ENCODE measurements at places on chromosomes 5 and 9.
A peak's percentile ranks its signal among the peaks of the same experiment; 100 is the strongest.

GRCh38 chr5:80566711-80567259, 3.3 kb downstream of the ANKRD34B start:
- no peak for DNase-seq

GRCh38 chr5:116703941-116704340, 129.3 kb upstream of the SEMA6A start:
- no peak for DNase-seq

GRCh38 chr9:2059274-2059929, 44.3 kb downstream of the SMARCA2 start:
- DNase-seq = no peak

DNA sequence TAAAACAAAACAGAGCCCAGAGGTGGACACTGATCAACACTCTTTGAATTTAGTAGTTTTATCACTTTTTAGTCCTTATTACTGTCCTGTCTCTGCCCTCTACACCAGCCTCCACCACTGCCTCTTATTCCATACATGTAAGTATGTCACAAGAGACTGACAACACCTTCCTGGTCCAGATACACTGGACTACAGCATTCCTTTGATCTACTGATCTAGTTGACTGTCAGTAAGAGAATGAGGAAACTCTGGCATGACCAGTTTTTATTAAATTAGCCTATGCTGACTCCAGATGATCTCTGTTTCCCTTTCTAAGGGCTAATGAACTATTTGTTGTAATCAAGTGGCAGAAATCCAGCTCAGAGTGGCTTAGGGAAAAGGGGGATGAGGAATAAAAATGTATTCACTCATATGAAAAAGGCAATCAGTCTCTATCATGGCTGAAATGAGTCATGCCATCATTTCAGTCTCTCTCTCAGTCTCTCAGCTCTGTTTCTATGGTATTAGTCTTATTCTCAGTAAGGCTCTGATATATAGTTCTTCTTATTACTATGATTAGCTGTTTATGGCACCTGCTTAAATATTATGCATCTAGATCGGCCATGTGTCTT, 5.5 kb downstream of the ARHGEF37 start:
- no peak for DNase-seq

GRCh38 chr9:128203024-128203706, at the start of gene DNM1:
TSS of gene DNM1 (plus strand) at chr9:128203379. CDS start at chr9:128203471, 92 bp downstream.
- DNase-seq = peak; percentile 73

DNA sequence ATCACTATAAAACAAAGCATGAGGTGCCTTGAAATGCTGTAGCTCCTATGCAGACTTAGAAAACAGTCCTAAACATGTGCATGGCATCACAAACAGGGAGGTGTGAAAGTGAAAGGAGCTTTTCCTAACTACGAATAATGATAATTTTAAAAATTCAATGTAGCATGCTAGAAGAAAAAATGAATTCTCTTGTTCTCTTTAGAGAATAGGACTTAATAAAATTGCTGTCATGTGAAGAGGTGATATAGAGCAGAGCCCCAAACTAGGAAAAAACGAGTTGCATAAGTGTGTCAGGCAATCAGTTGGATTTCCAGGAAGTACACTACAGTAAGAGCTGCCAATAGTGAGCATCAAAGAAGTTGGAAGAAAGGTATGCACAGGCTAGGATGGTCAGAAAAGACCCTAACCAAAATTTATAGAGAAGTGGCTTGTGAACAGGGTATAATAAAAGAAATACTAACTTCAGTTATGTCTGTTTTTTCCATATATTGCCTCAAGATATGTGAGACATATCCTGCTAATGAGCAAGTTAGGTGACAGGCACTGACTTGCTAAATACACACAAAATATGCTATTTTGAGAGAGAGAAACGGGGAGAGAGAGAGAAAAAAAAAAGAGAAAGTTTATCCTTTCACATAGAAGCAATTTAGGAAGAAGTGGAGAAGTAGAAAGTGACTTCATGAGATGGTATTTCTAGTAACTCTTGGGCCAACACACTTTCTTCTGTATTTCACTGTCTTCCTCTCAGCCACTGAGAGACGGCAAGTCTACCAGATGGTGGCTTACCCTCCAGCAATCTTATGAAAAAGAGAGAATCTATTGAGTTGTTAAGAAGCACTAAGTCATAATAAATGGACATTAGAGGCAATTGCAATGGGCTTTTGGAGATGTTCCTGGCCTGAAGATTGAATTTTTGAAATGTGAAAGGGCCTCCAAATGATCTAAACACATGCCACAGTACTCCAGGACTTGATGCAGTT, 18.0 kb downstream of the ITGA2 start:
- no peak for DNase-seq

DNA sequence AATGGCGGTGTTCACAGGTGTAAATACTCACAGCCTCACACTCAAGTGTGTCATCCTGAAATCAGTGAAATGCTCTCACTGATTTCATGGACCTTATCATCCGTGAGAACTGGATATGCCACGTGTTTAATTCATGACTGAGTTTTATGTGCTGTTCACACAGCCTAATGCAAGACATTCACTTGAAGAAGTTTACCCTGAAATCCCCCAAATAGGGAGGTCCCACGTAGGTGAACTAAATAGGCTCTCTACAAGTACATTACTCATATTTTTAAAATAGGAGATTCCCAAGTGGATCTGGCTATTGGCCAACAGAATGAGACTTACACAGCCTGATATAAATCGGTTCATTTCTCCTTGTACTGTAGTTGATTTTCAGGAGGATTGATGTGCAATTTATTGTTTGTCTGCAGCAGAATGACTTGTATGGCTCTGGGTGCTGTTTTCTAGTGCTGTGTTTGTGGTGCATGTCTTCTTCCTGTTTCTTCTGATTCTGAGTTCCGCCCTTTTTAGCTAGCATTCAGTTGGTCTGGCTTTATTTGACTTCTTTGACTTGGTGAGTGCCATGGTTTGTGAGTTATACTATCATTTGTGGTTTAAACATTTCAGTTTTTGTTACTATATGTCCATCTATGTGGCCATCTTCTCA, 25.1 kb downstream of the TRIO start:
- DNase-seq = no peak

DNA sequence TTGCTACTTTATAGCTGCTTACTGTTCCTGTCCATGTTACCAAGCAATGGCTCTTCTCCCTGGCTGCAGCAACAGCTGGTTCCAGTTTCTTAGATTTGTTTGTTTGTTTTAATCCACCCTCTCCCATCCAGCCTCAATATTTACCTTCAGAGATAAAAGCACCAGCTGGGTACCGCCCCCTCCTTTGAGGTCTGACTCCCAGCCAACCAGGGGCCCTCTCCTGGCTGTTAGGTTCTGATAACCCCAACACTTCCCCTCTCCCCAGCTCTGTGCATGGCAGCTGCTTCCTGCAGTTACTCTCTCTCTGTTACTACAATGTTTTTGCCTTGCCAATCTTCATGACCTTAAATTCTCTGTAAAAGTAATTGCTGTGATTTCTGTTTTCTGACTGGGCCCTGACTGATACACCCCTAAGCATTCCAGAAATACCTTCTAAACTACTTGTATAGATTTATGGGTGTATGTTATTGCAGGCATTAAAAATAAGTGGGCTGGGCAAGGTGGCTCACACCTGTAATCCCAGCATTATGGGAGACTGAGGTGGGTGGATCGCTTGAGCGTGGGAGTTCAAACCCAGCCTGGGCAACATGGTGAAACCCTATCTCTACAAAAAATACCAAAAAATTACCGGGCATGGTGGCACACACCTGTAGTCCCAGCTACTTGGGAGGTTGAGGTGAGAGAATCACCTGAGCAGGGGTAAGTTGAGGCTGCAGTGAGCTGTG, 2.6 kb upstream of the GCNT1 start:
- peak; percentile 73 for DNase-seq

DNA sequence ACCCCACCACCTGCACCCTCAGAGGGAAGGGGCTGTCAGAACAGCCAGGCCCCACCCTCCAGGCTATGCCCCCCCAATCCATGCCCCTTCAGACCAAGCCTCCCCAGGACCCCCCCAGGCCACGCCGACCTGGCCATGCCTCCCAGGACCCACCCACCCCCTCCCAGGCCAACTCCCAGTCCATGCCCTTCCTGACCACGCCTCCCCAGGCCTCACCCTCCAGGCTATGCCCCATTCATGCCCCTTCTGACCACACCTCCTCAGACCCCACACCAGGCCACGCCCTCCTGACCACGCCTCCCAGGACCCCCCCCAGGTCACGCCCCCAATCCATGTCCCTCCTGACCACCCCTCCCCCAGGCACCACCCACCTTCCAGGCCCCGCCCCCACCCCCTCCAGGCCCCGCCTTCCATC, 27.6 kb downstream of the TPPP start:
- no peak for DNase-seq

DNA sequence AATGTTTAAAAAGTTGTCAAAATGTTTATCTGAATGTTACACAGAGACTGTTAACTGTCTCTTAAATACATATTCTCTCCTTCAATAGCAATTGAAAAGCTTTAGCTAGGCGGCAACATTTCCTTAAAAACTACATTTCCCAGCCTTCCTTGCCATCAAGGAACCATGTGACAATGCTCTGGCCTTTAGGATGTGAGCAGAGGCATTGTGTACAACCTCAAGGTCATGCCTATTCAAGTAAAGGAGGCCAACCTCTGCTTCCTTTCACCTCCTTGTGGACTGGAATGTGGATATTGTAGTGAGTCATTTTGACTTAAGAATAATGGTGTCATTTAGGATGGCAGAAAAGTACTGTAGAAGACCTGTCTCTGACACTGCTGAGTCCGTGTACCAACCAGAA, 23.7 kb upstream of the MROH2B start:
- no peak for DNase-seq

DNA sequence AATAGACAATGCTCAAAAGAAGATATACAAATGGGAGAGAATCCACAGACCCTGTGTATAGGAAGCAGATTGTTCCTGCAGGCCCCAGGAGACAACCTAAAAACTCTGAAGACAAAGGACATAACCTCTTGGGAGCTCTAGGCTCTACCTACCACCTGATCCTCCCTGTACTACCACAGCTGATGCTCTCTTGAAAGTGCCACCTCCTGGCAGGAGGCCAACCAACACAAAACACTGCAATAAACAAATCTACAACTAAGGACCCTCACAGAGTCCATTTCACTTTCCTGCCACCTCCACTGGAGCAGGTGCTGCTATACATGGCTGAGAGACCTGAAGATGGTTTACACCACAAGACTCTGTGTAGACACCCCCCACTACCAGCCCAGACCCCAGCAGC, 49.0 kb downstream of the STARD4 start:
- no peak for DNase-seq

- DNase-seq = no peak
Observed at GRCh38 chr5:170650850-170651249, 132.7 kb upstream of the GABRP start.

- DNase-seq = no peak
Observed at GRCh38 chr9:36479101-36479500, 79.0 kb upstream of the RNF38 start.

- DNase-seq = no peak
Observed at GRCh38 chr9:72935595-72935994, 17.3 kb downstream of the ALDH1A1 start.

GRCh38 chr5:135335031-135335828, 63.8 kb downstream of the MACROH2A1 start:
- no peak for DNase-seq

GRCh38 chr9:137357166-137357565, 55.1 kb upstream of the NRARP start:
- DNase-seq = no peak

DNA sequence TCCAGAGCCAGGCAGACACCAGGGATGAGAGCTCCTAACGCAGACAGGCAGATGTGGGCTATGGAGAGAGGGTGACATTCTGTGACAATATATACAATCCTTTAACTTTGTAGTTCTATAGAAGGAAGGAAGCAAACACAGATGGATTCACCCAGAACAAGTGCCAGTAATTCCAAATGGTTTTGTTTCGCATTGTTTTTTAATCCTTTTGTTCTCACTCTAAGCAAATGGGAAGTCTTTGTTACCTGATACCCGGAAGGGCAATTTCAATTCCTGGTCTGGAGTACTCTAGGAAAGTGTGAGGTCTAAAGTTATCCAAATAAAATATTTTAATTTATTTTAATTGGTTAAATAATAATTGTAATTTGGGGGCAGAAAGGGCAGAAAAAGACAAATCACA, 2.5 kb downstream of the FRMD3 start:
- no peak for DNase-seq

DNA sequence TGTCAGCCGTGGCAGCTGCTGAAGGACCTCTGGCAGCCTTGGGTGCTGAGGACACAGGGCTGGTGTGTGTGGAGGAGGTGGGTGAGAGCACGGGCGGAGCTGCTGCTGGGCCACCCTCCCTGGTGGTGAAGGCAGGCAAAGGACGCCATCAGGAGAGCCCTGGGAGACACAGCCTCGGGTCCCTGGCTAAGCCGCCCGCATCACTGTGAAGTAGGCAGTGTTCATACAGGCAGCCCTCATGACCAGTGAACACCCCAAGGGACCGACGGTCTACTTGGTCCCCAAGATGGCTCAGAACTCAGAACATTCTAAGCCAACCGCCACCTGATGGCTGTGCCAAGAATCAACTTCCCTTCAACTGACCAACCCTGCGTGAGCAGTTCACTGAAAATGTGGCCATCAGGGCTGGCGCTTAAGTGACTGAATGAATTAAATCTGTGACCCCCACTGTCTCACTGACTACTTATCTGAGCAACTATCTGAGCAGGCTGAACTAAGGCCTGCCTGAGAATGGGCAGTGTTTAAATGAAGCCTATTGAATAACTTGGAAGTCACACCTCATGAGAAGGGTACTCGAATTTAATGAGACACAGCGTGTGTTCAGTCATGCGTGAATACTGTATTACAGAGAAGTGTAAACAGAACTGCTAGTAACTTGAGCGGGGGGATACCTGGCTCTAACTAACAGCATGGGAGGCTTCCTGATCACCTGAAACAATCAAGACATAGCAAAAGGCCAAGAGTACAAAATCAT, 54.7 kb upstream of the SIMC1 start:
- no peak for DNase-seq

- DNase-seq = no peak
Observed at GRCh38 chr5:113526421-113526820, 12.9 kb downstream of the YTHDC2 start.

- DNase-seq = no peak
Observed at GRCh38 chr9:124758691-124759090, 12.4 kb downstream of the NR6A1 start.

GRCh38 chr9:129685220-129685932, 19.9 kb downstream of the PRRX2 start:
- DNase-seq = no peak

- DNase-seq = no peak
Observed at GRCh38 chr9:107285286-107285685, 2.2 kb downstream of the RAD23B start.

DNA sequence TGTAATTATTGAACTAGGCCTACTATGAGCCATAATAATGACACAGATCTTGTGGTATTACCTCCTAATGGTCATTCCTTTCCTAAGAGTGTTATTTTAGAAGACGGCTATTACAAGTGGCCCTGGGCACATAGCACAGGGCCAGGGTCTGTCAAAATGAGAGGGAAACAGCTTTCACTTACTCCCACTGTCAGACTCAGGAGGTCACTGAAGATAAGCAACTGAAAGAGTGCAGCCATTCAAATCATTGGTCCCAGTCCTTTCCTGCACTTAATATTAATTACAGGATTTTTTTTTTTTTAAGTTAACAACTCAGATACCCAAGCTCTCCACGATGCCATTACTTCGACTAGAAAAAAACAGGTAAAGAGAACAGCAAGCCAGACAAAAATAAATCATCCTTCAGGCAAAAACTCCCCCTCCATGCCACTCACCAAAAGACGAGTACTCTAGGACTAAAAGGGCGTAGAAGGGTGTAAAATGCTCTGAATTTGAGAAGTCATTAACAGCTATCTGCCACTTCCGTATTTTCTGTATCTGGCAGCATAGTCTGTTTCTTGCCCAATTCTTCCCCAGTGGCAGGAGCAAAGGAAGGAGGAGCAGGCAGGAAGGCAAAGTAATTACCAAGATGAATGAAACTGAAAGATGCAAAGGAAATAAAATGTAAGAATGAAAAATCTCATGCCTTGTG, 87.4 kb downstream of the ZNF608 start:
- no peak for DNase-seq
